ENCODE measurements at places on chromosomes 7 and 10.

DNA sequence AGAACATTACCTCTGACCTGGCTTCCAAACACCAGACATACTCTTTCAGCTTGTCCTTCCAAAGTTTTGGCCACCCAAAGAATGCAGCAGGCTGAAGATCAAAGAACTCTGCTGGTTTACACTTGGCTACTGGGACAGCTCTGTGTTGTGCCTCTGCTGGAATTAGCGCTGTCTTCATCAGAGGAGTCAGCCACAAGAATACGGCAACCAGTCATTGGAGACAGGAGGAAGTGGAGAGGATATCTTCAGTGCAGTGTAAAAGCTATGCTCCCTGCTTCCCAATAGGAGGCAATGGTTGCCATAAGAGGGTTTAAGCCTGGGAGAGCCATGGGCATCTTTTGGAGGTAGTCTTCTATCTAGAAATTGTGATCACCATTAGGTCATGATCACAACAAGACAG, 126.7 kb upstream of the WNT16 start:
- DNase-seq: no peak

GRCh38 chr10:101453791-101454718, 100.1 kb downstream of the BTRC start:
- no peak for DNase-seq

GRCh38 chr10:27838361-27838760, 92.7 kb upstream of the MKX start:
- no peak for DNase-seq

- no peak for DNase-seq
Observed at GRCh38 chr7:116708248-116708647, 36.3 kb downstream of the MET start.

DNA sequence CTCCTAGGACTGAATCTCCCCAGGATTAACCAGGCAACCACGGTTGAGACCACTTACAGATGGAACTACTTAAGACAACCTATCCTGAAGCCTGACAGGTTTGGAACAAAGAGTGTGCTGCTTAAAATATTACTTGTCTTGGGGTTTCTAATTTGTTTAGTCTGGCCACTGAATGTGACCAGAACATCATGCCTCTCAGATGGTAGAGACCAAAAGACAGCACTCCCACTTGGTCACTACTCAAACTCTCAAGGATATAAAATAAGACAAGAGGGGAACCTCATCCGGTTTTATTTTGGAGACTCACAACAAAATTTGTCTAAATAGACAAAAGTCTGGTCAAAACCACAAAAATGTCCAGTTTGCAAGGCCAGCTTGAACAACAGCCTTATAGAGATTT, 15.3 kb downstream of the MRPL32 start:
- DNase-seq: no peak
